GM04504 (cell line): ENCODE measurements at places on chromosomes 7 and 10.

GRCh38 chr10:130175074-130175473 lies 38.9 kb downstream of the GLRX3 start:
- no peak for DNase-seq

GRCh38 chr7:5396542-5396941 lies 27.1 kb downstream of the TNRC18 start:
- no peak for DNase-seq

DNA sequence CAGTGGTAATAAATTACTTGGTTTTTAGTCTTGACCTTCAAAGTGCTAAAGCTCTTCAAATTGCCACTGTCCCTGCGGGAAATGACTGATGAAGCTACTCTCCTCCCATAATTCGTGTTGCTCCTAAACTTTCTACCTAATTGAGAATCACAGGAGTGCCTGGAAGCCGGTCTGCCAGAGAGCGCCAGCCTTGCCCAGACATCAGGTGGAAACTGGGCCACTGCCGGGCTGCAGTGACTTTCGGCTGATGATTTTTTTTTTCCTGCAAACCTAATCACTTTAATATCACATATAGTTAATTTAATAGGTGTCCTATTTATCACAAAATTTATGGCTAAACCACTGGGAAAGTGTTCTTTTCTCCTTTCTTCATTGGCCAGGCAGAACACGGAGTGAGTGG lies 59.6 kb upstream of the UBE3C start:
- DNase-seq: no peak

GRCh38 chr10:48478980-48479811 lies 125.7 kb downstream of the ARHGAP22 start:
- DNase-seq: no peak

DNA sequence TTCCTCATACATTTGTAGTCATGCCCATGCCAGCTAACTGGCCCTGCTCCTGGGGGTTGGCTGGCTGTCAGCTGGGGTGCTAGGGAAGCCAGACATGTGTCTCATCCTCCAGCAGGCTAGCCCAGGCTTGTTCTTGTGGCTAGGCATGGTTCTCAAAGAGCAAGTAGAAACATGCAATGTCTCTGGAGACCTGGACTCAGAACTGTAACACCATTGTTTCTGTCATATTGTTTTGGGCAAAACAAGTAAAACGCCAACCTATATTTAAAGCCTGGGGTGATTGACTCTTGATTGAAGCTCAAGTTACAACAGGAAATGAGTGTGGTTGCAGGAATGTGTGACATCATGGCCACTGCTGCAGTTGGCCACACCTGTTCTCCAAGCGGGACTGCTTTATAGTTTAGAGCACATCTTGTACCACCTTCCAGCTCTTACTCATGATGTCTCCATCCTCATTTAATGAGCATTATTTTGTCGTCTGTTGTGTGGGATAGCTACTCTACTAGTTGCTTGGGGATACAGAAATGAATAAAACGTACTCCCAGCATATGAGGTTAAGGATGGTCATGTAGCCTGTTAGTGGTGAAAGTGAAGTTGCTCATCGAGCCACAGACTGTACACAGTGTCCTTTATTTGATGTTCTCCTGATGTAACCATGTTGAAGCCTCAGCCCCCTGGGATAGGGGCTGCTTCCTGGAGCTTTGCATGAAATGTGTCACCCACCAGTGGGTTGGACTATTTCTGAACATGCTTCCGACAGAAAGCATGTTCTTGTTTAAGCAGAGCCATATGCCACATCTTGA lies 168.4 kb downstream of the SORCS3 start:
- DNase-seq: no peak

- no peak for DNase-seq
These were observed 23.5 kb downstream of the MAT1A start for GRCh38 chr10:80265740-80266512.

GRCh38 chr10:88271761-88272543 lies 311.2 kb downstream of the RNLS start:
- DNase-seq: no peak
